Caco-2 (cell line): ENCODE measurements at places on chromosomes 6 and 20.

GRCh38 chr6:8130399-8130798 lies 28.1 kb upstream of the EEF1E1 start:
- H3K4me3 ChIP-seq, result no peak overlapping the region
- DNase-seq, result no peak
- peaks cover 5% of the 10 kb centered on the region; the same call in 1 of the 2 replicates for H3K4me1 ChIP-seq
- no peaks in the 10 kb centered on the region for H3K27me3 ChIP-seq
- H3K36me3 ChIP-seq, result no peaks in the 10 kb centered on the region

- H3K4me1 ChIP-seq, result no peaks in the 10 kb centered on the region; the same call in 1 of the 2 replicates
- peaks cover 2% of the 10 kb centered on the region for H3K36me3 ChIP-seq
- no peak overlapping the region for H3K4me3 ChIP-seq
- peak overlapping the region; percentile 36 for H3K27ac ChIP-seq
- DNase-seq, result no peak
- H3K27me3 ChIP-seq, result no peaks in the 10 kb centered on the region
Measured at GRCh38 chr6:138521790-138522189, 22.5 kb upstream of the NHSL1 start.

GRCh38 chr20:47764154-47764733 lies 21.0 kb downstream of the SULF2 start:
- no peaks in the 10 kb centered on the region for H3K27me3 ChIP-seq
- H3K36me3 ChIP-seq, result no peaks in the 10 kb centered on the region
- DNase-seq, result peak; percentile 50

DNA sequence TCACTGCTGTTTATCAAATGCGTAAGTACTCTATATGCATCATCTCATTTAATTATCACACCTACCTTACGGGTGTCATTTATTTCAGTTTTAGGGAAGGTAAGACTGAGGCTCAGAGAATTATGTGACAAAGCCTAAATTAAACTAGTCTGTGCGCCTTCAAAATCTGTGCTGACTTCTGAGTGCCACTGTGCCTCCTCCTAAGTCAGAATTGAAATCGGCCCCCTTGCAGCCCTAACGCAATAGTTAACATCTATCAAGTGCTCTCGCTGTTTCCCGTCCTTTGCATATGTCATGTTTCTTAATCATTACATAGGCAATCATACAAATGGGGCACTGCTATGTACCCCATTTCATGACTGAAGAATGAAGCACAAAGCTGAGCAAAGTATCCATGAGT lies 79.0 kb upstream of the PDE10A start:
- no peaks in the 10 kb centered on the region for H3K4me1 ChIP-seq
- no peaks in the 10 kb centered on the region for H3K36me3 ChIP-seq
- H3K27me3 ChIP-seq, result no peaks in the 10 kb centered on the region
- no peak overlapping the region for H3K27ac ChIP-seq
- H3K4me3 ChIP-seq, result no peak overlapping the region

- peaks cover 28% of the 10 kb centered on the region for H3K4me1 ChIP-seq
- DNase-seq, result no peak
Measured at GRCh38 chr20:63536997-63537524, at the start of gene PTK6. Gene PTK6, minus strand, starts transcription at chr20:63537376. Its CDS starts 62 bp downstream, at chr20:63537314.
